ENCODE measurements at places on chromosomes 5 and 9.

- DNase-seq = peak; percentile 68
Observed at GRCh38 chr5:32193591-32193990, 19.5 kb upstream of the GOLPH3 start.

DNA sequence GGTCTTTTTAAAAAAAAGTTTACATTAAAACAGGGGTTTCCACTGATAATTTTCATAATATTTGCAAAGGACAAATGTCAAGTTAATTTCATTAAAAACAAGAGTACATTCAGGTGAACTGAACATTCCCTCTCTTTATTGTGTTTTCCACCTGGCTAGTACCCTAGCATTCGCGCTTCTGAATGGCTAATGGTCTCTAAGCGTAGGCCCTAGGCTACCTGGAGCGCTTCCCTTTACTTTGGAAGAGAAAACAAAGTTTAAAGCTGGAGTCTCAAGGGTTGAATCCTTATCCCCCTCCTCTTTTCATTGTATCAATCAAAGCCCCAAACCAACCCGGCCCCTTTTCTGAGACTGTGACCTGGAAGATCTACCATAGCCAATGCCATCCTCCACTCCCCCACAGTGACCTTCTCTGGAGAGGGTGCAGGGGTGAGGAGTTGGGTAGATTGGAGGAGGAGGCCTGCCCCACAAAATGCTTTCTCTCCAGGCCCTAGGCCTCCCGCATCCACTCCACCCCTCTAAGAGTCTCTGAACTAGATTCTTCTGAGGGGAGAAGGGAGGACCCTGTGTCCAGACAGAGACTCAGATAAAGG, 73.3 kb upstream of the TBCA start:
- no peak for DNase-seq

- DNase-seq = no peak
Observed at GRCh38 chr5:176740131-176740701, 70.1 kb upstream of the UNC5A start.

GRCh38 chr5:62256161-62257019, 49.6 kb upstream of the KIF2A start:
- no peak for DNase-seq

DNA sequence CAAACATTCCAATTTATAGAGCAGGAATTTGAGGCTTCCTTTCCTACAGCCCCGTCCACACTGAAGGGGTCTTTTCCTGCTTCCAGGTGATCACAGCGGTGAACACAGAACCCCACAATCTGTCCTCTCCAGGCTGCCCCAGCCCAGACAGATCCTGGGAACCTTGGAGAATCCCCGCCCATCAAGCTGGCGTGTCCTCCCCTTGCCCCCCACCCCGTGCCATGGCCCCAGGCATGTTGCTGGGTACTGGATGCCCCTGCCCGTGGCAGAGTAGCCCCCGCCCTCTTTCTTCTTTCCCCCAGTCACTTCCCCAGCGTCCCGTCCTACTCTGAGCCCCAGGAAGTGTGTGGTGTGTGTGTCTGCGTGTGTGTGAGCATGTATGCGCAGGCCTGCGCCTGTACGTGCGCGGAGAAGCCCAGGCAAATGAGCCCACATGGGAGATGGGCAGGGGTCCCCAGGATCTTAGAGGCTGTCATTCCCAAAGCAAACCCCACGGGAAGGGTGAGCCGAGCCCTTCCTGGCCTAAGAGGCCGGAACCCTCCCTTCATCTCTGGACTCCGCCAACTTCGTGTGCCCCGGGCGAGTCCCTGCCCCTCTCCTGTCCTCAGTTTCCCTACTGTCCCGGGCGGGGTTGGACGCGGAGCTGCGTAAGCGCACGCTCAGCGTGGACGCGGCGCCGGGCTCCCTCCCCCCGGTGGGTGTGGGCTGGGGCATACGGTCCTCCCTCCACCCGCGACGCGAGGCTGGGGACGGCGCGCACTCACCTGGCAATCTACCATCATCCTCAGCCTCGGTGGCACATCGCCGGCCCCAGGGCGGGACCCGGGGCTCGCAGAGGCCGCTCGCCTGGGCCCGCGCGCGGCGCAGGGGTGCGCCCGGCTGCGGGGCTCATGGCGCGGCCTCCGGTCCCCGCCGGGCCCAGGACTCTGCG, 15.2 kb downstream of the GBGT1 start:
- no peak for DNase-seq

DNA sequence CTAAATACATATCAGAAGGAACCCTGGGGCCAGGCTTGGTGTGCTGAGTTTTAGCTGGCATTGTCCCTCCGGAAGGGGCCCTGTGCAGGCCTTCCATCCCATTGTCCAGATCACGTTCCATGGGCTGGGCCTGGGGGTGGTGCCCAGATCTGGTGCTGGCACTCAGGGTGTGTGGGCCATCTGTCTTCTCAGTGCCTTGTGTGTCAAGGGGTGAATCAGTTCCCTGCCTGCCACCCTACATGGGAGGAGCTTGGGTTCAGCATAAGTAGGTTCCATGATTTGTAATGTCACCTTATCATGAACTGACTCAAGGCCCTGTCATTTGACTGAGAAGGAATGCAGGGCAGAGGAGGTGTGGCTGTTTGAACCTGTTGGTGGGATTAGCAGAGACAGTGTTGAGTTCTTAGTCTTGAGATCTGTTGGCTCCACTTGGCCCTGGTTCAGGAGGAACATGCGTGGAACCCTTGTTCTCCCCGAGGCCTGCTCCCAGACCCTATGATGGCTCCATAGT, 176.8 kb downstream of the MACROH2A1 start:
- no peak for DNase-seq

- DNase-seq = no peak
Observed at GRCh38 chr5:91166059-91166807, 216.9 kb downstream of the ARRDC3 start.

GRCh38 chr9:109538346-109538745, 40.2 kb upstream of the PTPN3 start:
- no peak for DNase-seq

DNA sequence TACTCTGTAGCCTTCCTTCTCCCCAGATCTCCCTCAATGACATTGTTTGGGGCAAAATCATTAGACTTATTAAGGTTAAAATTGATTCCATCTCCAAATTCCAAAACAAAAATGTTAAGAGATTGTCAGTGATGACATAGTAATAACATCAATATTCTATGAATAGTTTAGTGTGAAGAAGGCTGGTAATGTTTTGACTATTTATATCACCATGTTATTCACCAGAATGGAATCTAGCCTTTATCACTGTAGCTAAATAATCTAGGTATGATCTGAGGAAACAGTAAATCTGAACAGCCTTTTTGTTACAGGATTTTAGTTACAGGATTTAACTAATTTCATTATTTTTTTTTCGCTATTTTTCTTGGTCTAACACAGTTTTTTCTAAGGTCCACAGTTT, 929 bp upstream of the PLPP6 start:
- DNase-seq = no peak

DNA sequence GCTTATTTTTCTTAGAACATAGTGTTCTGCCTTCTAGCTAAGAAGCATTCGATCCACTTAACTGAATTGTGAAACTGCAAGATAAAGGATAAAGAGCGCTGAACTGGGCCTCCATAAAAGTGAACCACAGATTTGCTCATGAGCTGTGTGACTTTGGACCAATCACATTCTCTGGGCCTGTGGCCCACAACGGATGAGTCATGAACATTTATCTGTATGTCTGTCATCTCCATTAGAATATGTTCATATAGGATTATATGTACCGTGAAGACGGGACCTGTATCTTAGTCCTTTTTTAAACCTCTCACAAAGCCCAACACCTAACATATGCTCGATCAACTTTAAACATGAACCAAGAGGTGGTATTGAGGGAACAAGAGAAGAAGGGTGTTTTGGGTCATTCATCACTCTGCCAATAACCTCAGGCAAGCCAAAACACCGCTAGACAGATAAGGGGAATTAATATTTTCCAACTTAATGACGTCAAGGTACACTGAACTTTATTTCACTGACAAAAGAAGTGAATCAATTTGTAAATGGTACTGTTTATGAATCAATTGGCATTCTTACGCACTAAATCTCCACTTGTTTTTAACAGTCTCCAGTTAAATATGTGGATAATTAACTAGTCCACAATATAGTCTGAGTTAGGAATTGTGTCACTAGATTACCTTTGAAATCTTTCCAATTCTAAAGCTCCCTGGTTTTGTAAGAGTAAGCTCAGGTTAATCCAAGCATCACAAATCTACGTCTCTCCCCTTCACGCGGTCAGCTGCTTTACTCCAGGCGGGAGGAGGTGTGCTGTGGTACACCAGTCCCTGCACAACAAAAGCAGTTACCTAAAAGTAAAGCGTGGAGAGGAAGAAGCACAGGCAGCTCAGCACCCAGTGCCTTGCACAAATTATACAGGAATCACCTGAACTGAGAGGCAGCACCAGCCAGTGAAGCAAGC, 1.6 kb downstream of the TMEM245 start:
- DNase-seq = no peak

- DNase-seq = no peak
Observed at GRCh38 chr9:115006660-115007059, 76.3 kb upstream of the TNFSF8 start.

- no peak for DNase-seq
Observed at GRCh38 chr5:172701291-172701656, 60.2 kb downstream of the NEURL1B start.

- no peak for DNase-seq
Observed at GRCh38 chr5:142881784-142882126, 111.6 kb downstream of the ARHGAP26 start.

DNA sequence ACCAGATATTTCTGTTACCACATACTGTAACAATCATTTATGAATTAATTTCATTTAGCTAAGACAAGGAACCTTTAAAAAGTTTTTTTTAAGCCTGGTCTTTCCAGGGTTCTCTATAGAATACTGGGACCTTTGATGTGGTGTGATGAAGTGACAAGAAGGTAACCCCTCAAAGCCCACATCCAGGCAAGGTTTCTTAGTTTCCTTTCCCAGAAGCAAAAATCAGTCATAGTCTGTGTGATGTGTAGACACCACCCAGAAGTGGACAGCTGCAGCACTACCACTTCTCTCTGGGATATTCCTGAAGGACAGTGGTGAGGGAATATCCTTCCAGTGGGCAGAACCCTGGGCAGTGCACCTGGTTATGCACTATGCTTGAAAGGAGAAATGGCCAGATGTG, 115.6 kb downstream of the TTC39B start:
- no peak for DNase-seq

DNA sequence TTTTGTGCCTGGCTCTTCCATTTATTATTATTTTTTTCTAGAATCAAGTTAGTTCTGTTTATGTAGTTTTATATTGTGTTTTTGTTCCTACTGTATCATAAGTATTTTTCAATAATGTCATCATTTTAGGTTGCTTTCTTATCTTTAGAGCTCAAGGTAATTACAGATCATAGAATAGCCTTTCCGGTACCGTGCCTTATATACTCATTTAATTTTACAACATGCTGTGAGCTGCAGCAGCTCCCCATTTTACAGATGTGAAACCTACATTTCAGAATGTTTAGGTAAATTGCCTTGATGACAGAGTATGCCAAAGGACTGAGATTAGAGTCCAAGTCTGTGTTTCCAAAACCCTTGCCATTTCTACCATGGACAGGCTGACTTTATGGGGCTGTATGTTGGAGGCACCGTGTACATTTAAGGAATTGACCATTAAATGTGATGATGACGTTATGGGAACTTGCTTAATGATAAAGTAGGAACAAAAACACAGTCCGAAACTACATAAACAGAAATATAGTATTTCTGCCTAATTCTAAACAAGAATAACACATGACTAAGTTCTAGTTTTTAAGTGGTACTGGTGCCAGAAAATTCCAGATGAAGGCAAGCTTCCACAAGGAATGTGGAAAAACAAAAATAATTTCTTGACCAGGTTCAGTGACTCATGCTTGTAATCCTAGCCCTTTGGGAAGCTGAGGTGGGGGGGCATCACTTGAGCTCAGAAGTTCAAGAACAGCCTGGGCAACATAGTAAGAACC, 97.7 kb downstream of the IQGAP2 start:
- peak; percentile 19 for DNase-seq

DNA sequence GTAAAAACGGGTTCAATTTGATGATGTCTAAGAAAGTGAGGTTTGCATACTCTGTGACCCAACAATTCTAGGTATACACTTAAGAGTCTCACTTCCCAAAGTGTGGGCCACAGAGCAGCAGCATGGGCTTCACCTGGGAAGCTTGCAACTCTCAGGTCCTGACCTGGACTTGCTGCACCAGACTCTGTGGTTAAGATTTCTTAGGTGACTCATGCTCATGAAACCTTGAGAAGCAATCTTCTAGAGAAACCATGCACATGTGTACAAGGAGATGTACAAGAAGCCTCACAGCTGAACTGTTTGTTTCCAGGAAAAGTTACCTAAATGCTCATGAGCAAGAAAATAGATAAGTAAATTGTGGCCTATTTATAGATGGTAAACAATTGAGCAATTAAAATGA, 30.0 kb downstream of the DNAJC21 start:
- DNase-seq = peak; percentile 35

DNA sequence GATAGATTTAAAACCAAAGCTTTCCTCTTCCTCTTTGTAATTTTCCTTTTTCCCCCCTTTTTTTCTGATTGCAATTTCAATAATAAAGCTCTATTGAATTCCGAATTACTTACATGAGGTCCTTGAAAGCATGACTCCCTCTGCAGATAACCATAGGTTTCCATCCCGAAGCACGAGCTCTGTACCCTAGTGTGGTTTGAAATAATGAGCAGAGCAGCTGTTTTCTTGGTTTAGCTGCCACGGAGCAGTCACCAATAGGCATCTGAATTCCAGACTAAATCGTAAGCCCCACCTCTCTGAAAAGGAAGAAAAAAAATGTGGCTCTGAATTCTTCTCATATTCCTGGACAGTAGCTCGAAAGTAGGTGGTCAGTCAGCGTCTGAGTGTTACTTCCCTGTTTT, 18.5 kb upstream of the GNE start:
- peak; percentile 67 for DNase-seq

DNA sequence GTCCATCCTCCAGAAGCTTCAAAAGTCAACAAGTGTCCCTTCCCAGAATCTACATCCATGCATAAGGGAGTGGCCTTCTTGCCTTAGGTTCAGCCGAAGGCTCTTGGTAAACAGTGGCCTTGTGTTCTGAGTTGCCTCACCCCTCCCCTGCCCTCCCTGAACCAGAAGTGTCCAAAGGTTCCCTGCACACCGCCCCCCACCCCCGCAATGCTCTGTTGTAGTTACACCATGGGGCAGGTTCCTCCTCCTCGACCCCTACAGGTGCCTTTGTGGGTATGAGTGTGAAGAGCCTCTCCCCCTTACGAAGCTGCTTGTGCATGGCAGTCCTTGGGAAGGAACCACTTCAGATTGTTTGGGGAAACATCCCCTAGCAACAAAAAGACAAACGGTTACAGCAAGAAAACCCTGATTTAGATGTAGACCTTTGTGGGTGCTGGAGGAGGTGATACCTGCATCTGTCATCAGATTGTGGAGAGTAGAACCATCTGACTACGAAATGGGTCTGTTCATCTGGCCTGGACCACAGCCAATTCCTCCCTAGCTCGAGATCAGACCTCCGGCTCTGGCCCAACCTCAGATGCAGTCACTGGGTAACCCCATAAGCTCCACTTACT, 7.1 kb downstream of the SPACA9 start:
- DNase-seq = no peak

- no peak for DNase-seq
Observed at GRCh38 chr5:20213803-20214202, 225.8 kb upstream of the CDH18 start.

Measured in HFF-Myc (cell line).